MV-4-11 (cell line): ENCODE measurements at places on chromosomes 2 and 18.

GRCh38 chr2:190843890-190844699, 36.5 kb upstream of the GLS start:
- DNase-seq = no peak

DNA sequence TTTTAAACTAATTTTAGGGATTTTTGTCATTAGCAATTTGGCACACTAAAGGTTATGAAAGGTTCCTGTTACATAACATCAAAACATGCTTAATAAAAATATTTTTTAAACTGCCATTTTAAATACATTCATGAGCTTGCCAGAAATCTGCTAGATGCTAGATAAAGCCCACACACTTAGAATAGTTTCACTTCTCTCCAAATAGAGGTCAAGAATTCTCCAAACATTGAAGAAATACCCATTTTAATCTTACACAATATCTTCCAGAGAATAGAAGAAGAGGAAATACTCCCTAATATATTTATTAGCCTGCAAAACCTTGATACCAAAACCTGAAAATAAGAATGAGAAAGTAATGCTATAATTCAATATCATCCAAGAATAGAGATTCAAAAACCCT, 247.5 kb downstream of the PTH2R start:
- DNase-seq = peak; percentile 54

GRCh38 chr2:242031481-242032019, 162.0 kb downstream of the RTP5 start:
- peak; percentile 89 for DNase-seq

DNA sequence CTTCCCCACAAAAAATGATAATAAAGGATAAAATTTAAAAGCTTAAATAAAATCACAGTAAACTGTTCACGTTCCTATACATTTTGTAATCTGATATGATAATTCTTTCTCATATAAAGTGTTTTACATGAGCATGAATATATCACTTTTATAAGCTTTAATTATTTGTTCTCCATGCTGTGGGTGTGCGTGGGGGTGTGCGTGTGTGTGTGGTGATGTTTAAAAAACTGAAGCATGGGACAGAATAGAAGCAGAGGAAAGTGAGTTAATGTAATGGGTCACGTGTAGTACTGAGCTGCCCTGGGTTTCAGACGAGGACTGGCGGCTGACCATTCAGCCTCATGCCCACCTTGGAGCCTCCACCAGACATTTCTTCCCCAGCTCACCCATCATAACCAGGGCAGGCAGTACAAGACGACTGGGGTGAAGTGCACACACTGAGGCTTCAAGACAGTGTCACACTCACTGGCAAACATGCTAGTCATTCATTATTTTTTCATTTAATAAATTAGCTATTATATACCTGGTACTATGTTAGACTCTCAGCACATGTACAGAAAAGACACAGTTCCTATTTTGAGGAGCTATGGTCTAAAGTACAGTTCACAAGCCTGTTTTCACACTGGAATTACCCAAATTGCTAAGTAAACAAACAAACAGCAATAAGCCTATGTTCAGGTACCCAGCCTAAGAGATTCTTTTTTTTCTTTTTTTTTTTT, 97.2 kb upstream of the LPIN2 start:
- no peak for DNase-seq

DNA sequence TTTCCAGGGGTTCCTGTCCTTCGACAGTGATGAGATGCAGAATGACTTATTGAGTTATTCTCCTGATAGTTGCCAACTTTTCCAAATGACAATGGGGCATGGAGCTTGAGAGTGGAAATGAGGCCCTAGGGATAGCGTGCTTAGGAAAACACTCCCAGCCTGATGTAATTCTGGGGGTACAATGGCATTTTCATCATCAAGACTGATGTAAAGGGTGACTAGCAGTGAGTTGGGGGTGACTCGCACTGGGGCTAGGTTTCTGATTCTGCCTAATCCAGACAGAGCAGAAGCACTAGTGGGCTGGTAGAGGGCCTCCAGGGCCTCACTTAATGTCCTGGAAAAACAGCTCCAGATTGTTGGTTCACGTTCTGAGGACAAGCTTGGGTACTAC, 34.0 kb upstream of the IL37 start:
- no peak for DNase-seq
